Lung (tissue), 17 donors: ENCODE measurements at places on chromosomes 3 and 15.

DNA sequence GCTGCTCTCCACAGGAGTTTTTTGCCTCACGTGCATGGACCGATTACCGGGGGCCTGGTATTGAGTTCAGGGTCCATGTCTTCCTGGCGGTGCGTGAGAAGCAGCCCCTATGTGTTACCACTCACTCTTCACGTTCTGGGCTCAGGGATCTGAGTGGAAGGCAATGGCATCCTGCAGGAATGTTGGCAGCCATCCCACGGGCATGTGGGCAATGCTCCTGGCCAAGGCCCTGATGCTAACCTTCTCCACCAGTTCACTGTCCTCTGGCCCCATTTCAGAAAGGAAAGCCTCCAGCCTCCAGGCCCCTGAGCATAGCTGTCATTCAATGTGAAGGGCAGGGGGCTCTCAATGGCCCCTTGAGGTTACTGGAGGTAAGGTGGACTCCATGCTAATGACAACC is 43.0 kb upstream of the KY start:
- DNase-seq = no peak

- no peak for DNase-seq
Measured at GRCh38 chr3:33665294-33665693, 52.8 kb downstream of the CLASP2 start.

- DNase-seq = no peak
Measured at GRCh38 chr3:170745211-170745718, 124.7 kb downstream of the RPL22L1 start.

GRCh38 chr15:47715856-47716445 is 1.4 kb upstream of the SEMA6D start:
- peak; percentile 76 for DNase-seq

GRCh38 chr3:197737749-197738462 is 1.2 kb upstream of the RUBCN start:
- DNase-seq = no peak

DNA sequence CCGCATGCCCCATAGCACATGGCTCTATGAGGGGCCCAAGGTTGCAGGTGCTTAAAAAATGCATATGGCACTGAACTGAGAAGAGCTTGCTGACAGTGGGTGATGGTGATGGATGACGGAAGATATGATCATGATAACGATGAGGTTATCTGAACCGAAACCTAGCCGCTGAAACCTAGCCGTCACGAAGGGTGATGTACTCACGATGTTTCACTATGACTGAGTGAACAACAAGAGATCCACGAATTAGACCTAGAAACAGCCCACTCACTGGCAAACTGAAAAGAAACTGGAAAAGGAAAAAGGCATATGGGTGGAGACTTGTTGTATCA is 57.6 kb upstream of the BCL6 start:
- DNase-seq = no peak

- DNase-seq = no peak
Measured at GRCh38 chr15:85049805-85050204, 68.1 kb downstream of the PDE8A start.

DNA sequence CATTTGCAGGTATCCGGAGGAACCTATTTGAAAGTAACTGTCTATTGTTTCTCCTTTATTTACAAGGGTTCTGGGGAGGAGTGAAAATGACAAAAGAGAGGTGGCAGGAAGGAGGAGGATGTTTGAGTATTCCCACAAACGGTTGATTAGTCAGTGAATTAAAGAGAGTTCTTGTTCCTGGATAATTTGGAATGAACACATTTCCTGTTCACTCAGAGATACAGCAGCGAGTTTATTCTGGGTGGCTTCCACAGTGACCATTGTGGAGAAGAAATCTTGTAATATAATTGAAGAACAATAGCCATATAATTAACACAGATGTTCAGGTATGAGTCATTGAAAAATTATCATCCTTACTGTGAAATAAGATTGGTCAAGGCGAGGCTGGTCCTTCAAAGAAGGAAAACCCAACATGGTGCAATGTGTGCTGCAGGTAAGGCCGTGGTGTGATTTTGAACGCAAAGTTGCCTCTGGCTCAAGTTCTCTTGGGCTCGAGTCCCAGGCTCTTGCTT is 77.3 kb downstream of the NFKBIZ start:
- DNase-seq = no peak

GRCh38 chr3:133494469-133494868 is 79.0 kb upstream of the CDV3 start:
- DNase-seq = no peak

DNA sequence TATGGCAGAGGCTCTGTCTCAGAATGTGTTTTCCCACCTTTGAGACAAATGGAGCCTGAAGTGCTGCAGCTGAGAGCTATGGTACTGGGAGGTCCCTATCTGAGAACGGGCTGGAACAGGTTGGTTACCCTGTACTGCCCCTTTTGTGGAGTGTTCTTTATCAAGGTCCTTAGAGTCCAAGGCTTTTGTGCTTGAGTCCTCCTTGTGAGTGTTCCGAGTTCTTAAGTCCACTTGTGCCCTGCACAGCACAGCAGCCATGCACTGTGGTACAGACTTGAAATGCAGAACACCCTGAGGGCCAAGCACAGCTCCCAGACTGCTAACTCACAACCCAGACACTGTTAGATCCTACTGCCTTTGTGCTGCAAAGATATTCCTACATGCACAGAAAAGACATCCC is 67.8 kb downstream of the ARHGAP31 start:
- no peak for DNase-seq

DNA sequence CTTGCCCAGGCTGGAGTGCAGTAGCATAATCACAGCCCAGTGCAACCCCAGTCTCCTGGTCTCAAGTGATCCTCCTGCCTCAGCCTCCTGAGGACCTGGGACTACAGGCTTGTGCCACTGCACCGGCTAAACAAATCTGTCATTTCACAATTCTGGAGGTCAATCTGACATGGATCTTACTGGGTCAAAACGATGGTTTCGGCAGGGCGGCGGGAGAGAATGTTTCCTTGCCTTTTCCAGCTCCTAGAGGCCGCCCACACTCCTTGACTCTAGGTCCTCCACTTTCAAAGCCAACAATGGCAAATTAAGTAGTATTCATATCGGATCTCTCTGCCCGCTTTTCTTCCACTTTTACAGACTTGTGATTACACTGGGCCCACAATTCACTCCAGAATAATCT is 14.8 kb downstream of the ATP10A start:
- no peak for DNase-seq

- DNase-seq = no peak
Measured at GRCh38 chr3:180058238-180058637, 21.5 kb upstream of the PEX5L start.

GRCh38 chr15:56047354-56047753 is 53.9 kb upstream of the NEDD4 start:
- no peak for DNase-seq

GRCh38 chr3:46215810-46216414 is 7.8 kb upstream of the CCR1 start:
- DNase-seq = peak; percentile 30

DNA sequence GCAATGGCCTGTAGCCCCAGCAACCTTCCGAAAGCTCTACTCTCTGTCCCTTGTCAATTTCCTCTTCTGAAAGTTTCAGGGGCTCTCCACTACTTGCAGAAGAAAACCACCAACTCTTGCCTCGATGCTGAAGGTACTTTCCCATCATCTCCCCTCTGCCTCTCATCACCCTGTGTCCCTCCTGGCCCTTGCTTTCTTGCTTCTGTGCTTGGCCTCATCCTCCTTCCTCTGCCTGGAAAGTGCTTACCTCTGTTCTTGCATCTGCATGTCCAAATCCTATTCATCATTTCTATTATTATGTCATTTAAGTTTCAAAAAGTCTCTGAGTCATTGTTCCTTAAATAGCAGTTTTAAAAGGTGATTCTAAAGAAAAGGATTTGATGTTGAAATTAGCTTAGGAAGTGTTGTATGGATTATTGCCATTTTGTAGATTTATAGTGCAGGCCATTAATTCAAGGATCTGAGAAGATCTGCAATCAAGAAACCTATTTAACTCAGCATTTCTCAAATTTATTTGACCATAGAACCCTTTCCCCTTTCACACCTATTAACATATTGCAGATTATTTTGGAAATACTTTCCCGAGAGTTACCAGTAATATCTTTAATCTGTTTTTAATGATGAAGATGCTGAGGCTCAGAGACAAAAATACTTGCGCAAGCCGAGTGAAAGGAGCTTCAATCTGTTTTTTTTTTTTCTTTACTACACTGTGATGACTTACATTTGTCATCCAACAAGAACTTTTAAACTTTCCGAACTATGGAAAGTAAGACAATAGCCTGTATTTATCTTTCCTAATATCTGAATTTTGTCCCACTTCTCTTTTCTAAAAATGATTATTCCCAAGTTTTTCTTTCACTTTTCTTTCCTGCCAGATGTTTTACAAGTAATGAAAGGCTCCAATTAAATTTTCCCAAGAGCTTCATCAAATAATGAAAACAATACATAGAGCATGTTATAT is 22.3 kb upstream of the CFAP161 start:
- no peak for DNase-seq

GRCh38 chr15:25668901-25669300 is 194.2 kb downstream of the ATP10A start:
- no peak for DNase-seq

DNA sequence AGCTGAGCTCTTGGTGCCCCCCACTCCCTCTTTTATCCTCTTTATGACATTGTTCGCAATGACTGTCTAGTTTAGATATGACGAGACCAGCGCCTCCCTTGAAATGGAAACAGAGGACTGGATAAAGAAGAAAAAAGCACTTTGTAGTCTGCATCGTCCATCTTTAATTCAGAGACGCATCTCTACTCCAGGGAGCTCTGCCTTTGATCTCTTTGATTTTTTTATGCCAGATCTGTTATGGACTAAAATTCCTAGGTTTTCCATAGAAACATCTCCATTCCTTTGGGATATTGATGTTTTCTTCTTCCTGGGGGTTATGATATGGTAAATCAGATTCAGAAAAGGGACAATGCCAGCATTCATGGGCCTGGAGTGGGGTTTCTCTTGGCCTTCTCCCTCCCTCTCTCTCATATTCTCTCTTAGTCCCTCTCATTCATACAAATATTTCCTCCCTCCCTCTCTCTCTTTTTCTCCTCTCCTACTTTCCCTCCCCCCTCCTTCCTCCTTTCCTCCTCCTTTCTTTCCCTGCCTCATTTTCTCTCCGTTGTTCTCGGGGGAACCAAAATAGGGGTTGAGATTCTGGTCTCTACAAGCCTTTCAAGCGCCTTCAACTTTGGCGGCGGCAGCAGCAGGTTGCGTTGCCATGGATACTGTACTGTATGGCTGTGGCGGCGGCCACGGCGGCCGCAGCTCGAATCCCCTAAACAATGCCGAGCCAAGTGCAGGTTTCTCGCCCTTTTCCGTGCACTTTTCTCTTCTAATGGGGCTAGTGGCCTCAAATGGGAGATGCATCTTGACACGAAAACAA is 45.5 kb downstream of the ZIC4 start:
- peak; percentile 42 for DNase-seq

GRCh38 chr15:73485372-73485771 is 42.4 kb downstream of the REC114 start:
- no peak for DNase-seq

GRCh38 chr3:15315003-15315402 is 17.4 kb downstream of the SH3BP5 start:
- no peak for DNase-seq

DNA sequence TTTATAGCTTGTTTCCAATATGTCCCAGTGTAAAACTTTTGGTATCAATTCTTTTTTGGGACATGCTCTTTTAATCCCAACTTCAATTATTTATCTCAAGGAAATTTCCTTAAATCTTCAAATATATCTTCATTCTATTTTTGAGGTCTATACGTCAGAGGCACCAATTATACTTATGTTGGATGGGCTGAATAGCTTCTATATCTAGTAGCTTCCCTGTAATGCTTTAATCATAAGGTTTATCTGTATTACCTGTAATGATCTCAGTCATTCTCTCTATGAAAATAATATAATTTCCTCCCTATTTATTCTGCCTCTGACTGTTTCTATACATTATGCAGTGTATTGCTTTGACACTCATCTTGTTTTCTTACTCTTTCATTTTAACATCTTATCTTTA is 29.9 kb upstream of the MCCC1 start:
- no peak for DNase-seq

DNA sequence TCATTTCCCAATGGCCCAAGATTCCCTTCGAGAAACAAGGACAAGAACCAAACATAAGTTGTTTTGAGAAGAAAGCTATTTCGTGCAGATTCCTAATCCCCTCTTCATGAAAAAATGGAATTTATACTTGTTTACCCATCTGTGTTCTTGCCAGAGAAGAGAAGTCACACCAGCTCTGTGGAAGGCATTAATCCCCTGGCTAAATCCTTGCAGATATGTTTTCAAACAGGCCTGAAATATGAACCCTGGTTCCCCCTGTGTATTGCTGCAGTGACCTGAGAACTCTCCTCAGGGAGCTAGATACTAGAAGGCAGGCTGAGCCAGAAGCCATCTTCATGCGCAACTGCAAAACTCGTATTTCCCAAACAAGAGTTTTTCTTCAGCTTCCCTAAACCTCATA is 337.7 kb downstream of the NEK10 start:
- no peak for DNase-seq

- DNase-seq = peak; percentile 71
Measured at GRCh38 chr3:157618075-157618760, 115.0 kb upstream of the VEPH1 start.

- no peak for DNase-seq
Measured at GRCh38 chr3:72077473-72078259, 292.7 kb upstream of the PROK2 start.

- DNase-seq = no peak
Measured at GRCh38 chr3:182964179-182964578, 16.2 kb downstream of the DCUN1D1 start.

DNA sequence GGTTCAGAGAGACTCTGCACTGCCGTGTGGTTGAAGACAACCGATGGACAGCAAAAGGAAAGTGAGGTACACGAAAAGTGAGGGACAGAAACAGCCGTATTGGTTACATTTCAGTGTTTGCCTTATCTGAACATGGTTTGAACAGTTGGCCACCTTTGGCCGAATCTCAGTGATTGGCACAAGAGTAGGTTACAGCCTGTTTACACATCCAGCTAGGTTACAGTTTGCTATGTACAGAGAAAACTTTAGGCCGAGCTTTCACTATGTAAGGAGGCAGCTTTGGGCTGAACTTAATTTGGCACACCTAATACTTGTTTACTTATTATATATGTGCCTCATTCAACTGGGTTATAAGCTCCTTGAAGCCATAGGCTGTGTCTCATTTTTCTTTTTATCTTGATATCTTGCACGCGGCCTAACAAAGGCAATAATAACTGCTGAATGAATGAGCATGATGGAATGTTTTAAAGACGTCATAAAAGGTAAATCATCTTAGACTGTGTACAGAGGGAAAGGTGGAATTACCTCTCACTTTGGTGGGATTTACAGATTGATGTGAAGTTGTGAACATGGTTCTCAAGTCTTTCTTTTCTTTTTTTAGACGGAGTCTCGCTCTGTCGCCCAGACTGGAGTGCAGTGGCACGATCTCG is 17.2 kb upstream of the GREM1 start:
- DNase-seq = no peak

DNA sequence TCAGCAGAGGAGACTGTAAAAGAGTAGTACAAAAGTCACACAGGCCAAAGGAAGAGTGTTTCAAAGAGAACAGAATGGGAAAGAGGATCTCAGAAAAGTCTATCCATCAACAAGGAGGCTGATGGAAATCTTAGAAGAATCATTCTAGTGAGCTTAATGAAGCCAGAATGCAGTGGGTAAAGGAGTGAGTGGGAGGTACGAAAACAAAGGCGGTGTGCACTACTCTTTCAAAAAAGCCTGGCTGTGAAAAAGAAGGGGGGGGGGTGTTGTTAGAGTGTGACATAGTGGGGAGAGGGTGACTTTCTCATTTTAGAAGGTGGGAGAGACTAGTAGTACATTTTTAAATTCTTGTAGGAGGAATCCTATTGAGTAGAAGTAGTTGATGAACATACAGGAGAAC is 11.7 kb downstream of the PAQR9 start:
- no peak for DNase-seq

GRCh38 chr3:43709022-43709421 is 18.3 kb downstream of the ABHD5 start:
- peak; percentile 76 for DNase-seq
